ENCODE measurements at places on chromosomes 2 and 18.
A peak's percentile ranks its signal among the peaks of the same experiment; 100 is the strongest.

- no peak for DNase-seq
Measured at GRCh38 chr2:179604598-179604997, 256.8 kb downstream of the ZNF385B start.

GRCh38 chr2:197710424-197711042 is 5.4 kb downstream of the MARS2 start:
- no peak for DNase-seq

DNA sequence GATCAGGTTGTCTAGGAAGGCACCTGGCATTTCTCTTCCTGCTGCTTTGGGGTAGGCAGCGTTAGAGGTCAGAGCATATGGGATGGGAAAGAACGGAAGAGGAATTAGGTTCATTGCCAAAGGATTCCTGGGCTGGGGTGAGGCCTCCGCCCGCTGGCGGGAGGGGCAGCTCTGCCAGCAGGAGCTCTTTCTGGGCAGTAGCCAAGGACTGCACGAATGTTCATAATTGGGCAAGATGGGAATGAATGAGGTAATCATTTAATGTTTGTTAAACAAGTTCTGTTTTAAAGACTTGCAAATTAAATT is 253.9 kb downstream of the AGAP1 start:
- peak; percentile 38 for DNase-seq

DNA sequence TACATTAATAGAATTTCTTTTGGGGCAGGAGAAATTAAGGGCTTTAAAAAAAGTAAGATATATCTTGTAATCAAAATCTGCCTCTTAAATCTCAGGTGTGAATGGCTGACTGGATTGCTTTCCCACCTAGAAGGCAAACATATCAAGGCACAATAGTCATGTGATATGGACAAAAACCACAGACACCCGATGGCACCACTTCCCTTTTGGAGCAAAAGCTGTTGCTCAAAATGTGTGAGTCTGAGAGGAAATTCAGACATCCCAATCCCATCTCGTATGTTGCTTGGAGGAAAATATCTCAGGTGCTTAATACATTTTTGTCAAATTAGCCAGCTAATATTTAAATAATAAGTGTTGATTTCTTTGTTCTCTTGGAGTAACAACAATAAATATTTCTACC is 120.7 kb downstream of the KCNF1 start:
- no peak for DNase-seq

GRCh38 chr2:240663546-240664190 is 19.0 kb downstream of the AQP12B start:
- no peak for DNase-seq

DNA sequence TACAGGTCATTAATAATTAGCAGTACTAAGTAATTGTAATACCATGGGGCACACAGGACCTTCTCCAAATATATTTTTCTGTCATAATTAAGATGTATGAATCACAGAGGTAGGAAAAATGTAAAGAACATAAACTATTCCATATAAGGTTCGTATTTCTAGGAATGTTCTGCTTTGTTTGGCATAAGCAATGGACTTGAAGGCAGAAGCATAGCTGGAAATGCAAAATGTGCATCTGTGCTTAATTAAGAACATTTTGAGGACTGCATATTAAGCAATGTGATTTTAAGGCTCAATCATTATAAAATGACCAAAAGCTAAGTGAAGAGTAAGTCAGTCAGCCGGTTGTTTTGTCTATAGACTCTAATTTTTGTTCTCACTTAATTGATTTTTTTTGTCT is 123.2 kb downstream of the RBM43 start:
- no peak for DNase-seq
